ENCODE measurements at places on chromosomes 16 and 17.

GRCh38 chr17:80970044-80970761, 21.4 kb upstream of the CHMP6 start:
- no peak for DNase-seq

- DNase-seq = no peak
Observed at GRCh38 chr16:20327444-20328041, at the start of gene GP2. TSS of gene GP2 (minus strand) at chr16:20327513. CDS start at chr16:20326431, 1,082 bp downstream.

GRCh38 chr16:22787466-22788192, 26.3 kb upstream of the HS3ST2 start:
- DNase-seq = no peak

DNA sequence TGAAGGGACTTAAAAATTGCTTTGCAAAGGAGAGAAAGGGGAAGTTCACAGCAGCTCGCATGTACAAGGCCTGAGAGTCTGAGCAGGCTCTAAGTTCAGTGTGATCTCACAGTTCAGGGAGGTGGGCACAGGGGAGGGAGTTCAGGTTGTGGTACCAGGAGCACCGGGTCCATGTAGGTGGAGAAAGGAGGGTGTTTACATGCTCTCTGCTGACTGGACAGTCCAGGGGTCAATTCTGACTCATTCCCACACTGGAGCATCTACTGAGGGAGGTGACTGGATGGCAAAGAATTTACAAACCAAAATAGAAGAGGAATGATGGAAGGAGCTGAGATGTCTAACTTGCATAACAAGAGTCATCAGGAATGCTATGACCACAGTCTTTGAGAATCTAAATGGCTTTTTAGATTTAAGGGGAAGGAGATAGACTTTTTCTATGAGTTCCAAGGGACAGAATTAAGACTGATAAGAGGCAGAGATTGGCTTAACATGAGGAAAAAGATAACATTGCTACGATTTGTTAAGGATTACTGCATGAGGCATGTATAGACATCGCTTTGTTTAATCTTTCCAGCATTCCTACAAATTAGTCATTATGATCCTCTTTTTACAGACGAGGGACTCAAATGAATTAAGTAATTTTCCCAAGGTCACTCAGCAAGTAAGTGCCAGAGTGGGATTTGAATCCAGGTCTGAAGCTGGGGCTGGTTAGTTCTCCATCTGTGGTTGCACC, 29.9 kb downstream of the MIS12 start:
- no peak for DNase-seq

GRCh38 chr16:59053911-59054310, 319.8 kb upstream of the GOT2 start:
- no peak for DNase-seq

GRCh38 chr16:10333321-10334032, 52.4 kb upstream of the ATF7IP2 start:
- no peak for DNase-seq

- DNase-seq = no peak
Observed at GRCh38 chr17:81380666-81381518, 14.4 kb upstream of the BAHCC1 start.

DNA sequence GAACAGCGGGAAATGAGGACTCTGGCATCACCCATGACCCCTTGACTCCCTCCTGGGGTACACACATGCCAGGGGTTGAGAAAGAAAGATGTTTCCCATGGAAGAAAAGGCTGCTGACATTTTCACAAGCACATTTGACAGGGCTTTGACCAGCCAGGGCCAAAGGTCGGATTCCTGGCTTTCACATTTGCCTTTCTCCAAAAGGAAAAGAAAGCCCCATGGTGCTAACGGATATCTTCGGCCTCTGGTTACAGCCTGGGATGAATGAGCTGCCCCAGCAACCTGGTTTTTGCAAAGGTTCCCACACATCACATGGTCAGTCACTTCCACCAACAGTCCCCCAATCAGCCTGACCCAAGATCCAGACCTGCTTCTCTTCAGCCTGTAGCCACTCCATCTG, 478.2 kb upstream of the CDH11 start:
- DNase-seq = no peak

DNA sequence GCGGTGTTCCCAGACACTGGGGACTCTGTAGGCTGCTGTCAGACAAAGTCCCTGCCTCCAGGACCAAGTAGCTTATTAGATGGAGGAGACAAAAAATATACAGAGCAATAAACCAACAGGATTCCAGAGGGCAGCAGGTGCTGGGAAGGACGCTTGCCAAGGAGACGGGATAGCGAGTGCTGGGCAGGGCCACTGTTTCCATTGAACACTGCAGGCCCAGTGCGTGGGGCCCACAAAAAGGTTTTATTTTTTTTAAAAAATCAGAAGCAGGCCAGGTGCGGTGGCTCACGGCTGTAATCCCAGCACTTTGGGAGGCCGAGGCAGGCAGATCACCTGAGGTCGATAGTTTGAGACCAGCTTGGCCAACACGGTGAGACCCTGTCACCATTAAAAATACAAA, 84.2 kb downstream of the ABCC6 start:
- DNase-seq = no peak

DNA sequence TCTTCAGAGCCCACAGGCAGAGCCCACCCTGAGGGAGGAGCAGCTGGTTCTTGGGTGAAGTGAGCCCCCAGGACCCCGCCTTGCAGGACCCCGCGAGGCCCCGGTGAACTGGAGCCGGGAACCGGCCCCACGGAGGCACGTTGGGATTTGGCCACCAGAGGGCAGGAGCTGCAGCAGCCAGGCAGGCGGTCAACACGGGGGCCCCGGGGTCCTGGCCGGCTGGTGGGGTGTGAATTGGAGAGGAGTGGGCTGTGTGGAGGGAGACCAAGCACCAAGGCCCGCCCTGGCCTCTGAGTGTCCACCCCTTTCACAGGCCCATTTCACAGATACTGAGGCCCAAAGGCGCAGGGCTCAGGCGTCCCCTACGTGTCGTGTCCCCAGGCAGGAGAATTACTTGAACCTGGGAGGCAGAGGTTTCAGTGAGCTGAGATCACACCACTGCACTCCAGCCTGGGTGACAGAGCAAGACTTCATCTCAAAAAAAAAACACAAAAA, 2.2 kb downstream of the DPEP1 start:
- no peak for DNase-seq

GRCh38 chr16:2707368-2708289, 12.4 kb downstream of the PRSS27 start:
- DNase-seq = no peak

- DNase-seq = peak; percentile 36
Observed at GRCh38 chr17:17890773-17891759, 54.3 kb upstream of the SREBF1 start.

GRCh38 chr16:29813644-29814562, 1.9 kb downstream of the PRRT2 start:
- DNase-seq = no peak

DNA sequence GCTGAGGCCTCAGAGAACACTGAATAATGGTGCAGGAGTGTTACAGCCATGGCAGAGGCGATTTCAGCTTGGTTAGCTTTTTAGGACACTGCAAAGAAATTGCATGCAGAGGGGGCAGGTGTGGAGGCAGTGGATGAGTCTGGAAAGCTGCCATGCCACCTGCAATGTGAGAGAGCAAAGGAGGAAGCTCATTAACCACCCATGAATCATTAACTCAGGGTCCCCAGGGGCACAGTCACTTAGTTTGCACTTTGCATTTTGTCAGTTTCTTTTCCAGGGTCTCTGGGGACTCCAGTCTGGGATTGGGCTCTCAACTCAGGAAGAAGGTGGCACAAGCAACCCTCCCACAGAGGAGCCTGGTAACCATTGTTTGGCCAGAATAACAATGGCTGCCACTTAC, 132.9 kb downstream of the USP31 start:
- DNase-seq = no peak

GRCh38 chr17:76635659-76636360, 7.7 kb downstream of the ST6GALNAC1 start:
- DNase-seq = no peak

- no peak for DNase-seq
Observed at GRCh38 chr17:19579192-19579761, 45.6 kb downstream of the SLC47A1 start.

- DNase-seq = no peak
Observed at GRCh38 chr16:86171329-86171728, 272.4 kb downstream of the IRF8 start.

DNA sequence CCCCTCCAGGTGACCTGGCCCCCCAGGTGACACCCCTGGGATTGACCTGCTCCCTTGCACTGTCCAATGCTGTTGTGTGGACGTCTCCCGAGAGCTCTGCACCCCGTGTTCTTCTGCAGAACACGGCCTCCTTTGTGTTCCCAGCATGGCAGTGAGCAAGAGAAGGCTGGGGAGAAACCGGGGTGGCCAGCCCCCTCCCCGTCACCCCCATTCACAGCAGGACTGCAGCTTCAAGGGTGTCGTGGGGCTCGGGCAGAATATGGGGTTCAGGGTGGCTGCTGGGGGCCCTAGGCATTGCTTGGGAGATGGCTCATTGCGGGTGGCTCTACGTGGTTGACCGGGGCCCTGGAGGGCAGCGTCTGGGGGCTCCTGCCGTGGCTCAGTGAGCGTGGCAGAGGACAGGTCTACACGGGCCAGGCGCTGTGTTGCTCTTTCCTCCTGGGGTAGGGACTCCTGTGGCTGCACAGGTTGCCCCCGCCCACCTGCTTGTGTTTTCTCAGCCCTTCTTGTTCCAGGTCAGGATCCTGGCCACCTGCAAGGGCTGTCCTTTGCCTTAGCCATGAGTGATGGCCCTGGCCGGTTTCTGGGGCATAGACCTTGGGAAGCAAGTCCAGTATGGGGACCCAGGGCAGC, 12.5 kb downstream of the GSE1 start:
- no peak for DNase-seq

DNA sequence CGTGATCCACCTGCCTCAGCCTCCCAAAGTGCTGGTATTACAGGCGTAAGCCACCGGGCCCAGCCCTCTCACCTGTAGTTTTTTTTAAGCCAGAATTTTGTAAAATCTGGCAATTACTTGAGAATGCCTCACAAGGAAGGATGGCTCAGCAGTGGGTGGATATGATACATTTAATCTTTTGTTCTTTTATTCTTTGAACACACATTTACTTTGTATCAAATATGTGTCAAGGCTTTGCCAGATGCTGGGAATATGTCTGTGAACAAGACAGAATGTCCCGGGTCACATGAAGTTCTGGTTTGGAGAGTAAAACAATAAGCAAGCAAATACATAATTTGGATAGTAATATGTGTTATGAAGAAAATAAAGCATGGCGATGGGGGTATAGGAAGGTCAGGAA, 4.9 kb upstream of the COPS3 start:
- no peak for DNase-seq

DNA sequence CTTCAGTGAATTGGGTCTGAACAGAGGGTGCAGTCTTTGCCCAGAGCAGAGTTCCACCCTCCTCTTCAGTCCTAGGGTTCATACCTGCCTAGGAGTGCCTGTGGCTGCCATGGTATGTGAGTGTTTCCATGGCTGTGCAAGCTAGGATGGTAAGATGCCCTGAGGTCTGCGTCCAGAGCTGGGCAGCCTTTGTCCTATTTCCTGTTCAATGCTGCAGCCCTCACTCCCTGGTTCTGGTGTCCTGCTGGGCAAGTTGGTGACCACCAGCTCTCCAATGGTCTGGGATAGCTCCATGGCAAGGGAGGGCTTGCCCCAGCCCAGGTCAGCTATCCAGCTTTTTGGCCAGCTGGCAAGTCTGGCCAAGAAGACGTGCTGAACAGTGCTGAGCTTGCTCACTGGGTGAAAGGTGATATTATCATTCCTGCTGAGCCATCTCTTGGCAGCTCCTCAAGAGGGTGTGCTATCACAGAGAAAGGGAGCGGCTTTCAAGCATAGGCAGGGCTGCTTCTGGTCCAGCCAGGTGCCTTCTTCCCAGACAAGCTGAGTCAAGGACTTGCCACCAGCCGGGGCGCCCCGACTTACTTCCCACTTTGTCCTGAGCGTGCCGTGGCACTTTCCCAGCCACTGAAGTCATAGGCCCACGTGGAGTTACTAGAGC, 13.0 kb upstream of the NFATC3 start:
- DNase-seq = no peak

DNA sequence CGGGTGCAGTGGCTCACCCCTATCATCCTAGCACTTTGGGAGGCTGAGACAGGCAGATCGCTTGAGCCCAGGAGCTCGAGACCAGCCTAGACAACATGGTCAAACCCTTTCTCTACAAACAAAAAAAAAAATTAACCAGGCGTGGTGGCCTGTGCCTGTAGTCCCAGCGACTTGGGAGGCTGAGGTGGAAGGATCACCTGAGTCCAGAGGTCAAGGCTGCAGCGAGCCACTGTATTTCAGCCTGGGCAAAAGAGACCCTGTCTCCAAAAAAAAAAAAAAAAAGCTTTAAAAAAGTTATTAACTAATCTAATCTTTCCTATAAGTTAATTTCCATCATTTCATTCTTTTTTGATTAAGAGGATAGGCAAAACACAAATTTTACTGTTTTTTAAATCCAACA, 2.5 kb downstream of the NCOR1 start:
- no peak for DNase-seq

GRCh38 chr16:3825103-3825502, 55.4 kb downstream of the CREBBP start:
- no peak for DNase-seq

DNA sequence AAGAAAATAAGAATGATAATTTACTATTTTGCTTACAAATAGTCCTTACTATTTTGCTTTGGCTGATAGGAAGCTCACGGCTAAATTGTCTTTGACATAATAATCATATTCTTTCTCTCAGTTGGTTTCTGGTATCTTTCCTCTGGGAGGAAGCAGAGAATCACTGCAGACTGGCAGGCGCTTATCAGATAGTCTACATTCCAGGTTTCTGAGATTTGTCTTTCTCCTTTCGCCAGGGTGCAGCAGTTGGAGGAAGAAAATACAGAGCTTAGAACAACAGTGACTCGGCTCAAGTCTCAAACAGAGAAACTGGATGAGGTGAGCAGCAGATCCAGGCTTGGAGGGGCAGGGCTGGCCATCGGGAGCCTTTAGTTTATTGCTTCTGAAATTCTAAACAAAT, 136.1 kb downstream of the RAB11FIP4 start:
- DNase-seq = no peak

DNA sequence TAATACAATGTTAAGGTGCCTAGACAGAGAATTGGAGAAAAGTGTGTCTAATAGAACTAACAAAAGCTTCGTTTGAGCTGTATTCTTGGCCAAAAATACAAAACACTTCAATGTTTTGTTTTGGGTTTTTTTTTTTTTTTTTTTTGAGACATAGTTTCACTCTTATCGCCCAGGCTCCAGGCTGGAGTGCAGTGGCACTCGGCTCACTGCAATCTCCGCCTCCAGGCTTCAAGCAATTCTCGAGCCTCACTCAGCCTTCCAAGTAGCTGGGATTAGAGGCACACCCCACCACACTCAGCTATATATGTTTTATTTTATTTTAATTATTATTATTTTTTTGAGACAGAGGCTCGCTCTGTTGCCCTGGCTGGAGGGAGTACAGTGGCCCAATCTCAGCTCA, 38.3 kb upstream of the CARMIL2 start:
- no peak for DNase-seq

DNA sequence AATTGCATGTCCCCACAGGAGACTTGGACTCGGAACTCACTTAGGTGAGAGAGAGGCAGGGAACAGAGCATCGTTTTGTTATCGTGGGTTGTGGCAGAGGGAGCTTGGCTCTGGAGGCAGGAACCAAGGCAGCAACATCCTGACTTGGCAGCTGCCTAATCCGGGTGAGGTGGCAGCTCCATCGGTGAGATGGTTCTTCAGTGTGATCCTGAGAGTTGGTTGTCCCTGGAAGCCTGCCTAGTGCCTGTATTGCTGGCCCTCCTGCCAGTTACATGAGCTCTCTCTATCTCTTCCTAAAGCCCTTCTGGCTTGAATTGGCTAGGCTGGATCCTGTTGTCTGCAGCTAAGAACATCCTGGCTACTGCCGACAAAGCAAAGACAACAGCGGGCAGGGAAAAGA, 19.9 kb upstream of the SEC14L1 start:
- no peak for DNase-seq

GRCh38 chr16:4110680-4111079, 5.6 kb downstream of the ADCY9 start:
- no peak for DNase-seq

GRCh38 chr17:27532269-27533263, 76.3 kb downstream of the KSR1 start:
- DNase-seq = no peak
